ENCODE measurements at places on chromosomes 16 and 17.

- DNase-seq = no peak
These were observed 9.5 kb downstream of the PROCA1 start for GRCh38 chr17:28702026-28702751.

DNA sequence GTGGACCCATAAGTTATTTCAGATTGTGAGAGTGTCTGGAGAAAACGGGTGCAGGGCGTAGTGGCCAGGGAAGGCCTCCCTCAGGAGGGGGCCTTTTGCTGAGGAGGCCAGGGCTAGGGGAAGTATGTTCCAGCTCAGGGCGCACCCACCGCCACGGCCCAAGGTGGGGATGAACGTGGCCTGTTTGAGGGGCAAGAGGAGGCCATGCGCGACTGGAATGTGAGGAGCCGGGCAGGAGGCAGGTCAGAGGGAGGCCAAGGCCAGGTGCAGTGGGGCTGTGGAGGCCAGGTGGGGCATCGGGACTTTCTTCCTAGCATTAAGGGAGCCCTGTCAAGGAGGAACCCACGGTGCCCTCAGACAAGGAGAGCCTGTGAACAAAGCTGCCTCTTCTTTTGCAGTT lies 26.7 kb downstream of the SLC12A3 start:
- DNase-seq = no peak

- no peak for DNase-seq
These were observed 23.6 kb downstream of the RAB11FIP4 start for GRCh38 chr17:31415004-31415454.

- no peak for DNase-seq
These were observed 115.3 kb upstream of the SOX9 start for GRCh38 chr17:72005332-72006163.

DNA sequence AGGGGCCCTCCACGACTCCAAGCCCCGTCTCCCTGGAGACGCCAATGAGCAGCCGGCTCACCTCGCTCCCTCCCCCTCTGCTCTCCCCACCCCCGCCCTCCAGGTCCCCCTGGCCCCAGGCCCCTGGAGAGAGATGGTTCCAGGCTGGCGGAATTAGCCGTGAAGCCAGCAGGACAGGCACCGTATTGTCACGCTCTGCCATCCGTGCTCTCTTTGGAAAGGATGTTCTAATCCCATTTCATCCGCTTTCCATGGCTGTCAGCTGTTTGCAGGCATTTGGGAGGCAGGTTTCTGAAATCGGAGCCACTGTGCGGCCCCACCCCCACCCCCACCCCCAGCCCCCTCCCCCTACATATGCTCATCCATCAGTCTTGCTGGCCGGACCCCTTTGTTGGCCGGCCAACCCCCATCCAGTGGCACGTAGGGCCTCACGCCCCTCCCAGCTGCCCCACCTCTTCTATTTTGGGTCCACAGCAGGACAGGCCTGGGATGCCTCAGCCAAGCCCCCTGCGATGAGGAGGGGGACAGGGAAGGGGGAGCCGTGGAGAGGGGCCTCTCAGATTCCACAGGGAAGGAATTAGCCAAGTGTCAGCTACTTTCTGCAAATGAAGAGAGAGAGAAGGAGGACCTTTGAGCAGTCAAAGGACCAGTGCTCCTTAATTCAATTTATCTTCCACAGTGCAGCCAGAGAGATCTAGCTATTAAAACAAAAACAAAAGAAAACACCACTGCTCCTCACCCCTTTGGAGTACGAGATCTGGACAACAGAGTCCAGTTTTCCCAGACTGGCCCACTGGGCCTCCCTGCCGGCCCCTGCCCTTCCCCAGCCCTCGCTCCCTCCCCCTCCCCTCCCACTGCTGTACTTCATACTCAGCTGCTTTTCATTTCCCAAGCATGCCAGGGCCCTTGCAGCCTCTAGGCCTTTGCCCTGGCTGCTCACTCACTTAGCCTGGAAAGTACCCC lies 30.7 kb downstream of the SDK2 start:
- no peak for DNase-seq
